H9 (cell line): ENCODE measurements at places on chromosomes 7 and 10.

- no peak for DNase-seq
Measured at GRCh38 chr10:70320751-70321150, 36.9 kb upstream of the NPFFR1 start.

DNA sequence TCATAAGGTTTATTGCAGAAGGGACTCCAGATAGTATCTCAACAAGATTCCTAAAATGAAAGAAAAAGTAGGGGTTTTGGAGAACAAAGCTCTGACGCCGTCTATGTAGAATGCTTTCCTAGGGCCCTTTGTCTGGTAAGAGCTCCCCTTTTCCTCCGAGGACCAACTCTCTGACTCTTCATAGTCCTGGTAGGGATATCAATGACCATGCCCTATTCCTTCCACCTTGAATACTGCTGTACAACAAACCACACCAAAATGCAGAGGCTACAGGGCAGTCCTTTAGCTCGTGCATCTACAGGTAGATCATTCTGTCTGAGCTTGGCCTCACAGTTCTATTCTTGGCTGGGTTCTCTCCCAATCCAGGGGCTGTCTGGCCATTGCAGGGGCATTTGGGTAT lies 190.3 kb downstream of the WDR11 start:
- DNase-seq = no peak

DNA sequence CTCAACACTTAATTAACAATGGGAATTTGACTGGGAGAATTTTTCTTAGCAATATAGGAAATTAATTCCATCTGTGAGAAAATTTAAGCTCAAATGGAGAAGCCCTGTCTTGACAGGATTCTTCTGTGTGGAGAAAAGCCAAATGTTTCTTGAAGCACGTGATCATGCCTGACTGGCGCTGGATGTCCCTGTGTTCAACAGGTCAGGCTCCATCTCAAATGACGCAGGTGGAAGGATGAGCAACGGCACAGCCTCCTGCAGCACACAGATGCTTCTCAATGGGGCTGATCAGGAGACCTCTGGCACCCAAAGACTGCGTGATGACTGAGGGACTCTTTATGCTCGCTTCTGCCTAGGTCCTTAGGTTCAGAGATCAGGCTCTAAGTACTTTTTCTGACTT lies 143.8 kb downstream of the RSU1 start:
- DNase-seq = no peak

GRCh38 chr7:51376420-51377092 lies 59.9 kb upstream of the COBL start:
- DNase-seq = no peak

DNA sequence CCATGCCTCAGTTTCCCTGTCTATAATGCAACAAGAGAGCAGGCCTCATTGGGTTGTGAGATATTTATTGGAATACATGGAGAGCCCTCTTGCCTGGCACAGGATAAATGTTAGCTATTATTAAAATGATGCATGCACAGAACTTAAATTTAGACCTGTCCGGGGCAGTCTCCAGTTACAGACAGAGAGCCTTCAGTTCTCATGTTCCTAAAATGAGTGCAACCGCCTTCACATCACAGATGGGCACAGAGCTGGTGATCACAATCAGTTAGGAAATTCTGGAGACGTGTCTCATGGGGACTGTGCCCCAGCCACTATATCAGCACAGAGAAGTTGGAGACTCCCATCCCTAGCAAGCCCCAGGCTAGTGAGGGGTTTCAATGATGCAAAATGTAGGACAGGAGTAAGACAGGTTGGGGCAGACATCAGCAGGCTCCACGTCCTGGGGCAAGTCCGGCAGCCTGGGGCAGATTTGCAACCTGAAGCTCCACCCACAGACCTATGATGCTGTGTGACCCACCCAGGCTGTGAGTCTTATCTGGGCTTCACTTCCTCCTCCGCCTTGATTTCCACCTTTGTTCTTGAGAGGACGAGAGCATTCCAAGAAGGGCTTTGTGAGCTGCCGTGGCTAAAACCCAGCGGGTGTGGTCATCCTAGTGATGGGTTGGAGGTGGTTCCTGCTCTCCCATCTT lies 49.4 kb downstream of the CXCL12 start:
- DNase-seq = no peak

DNA sequence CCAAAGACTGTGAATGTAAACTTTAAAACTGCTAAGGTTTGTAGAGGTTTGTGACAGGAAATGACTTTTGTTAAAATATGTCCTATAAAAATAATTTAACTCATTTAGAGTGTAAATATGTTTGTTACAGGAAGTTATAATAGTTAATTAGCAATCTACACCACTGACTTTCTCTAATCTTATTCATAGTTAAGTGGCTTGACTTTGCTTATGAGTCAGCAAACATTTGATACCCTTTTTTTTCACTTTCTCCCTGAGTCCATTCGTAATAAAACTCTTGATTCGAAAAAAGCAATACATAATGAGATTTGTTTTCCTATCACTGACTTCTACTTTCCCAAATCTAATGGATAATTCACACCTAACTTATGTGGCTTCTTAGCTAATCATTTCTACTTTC lies 317.7 kb upstream of the SEMA3C start:
- DNase-seq = no peak

- DNase-seq = no peak
Measured at GRCh38 chr10:84348860-84349259, 20.5 kb downstream of the CCSER2 start.

GRCh38 chr7:158649279-158649678 lies 55.3 kb downstream of the NCAPG2 start:
- no peak for DNase-seq

- DNase-seq = no peak
Measured at GRCh38 chr7:126698446-126698845, 554.3 kb downstream of the GRM8 start.

DNA sequence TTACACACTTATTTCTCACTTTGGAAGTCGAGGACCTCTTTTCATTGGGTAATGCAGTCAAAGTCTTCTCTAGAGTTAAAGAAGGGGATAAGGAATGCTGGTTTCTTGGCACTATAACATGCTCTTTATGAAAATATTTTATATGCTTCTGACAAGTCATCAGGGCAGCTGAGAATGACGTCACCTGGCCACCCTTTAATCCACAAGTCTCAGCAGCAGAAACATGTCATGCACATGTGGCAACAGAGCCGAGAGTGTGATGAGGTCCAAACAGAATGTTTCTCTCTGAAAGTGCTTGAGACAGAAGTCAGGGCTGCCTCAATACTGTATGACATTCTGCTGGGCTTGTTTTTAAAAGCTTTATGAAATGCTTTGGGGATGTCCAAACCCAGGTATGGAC lies 63.5 kb upstream of the C10orf90 start:
- DNase-seq = no peak

- no peak for DNase-seq
Measured at GRCh38 chr7:134431815-134432214, 27.1 kb downstream of the AKR1B1 start.

DNA sequence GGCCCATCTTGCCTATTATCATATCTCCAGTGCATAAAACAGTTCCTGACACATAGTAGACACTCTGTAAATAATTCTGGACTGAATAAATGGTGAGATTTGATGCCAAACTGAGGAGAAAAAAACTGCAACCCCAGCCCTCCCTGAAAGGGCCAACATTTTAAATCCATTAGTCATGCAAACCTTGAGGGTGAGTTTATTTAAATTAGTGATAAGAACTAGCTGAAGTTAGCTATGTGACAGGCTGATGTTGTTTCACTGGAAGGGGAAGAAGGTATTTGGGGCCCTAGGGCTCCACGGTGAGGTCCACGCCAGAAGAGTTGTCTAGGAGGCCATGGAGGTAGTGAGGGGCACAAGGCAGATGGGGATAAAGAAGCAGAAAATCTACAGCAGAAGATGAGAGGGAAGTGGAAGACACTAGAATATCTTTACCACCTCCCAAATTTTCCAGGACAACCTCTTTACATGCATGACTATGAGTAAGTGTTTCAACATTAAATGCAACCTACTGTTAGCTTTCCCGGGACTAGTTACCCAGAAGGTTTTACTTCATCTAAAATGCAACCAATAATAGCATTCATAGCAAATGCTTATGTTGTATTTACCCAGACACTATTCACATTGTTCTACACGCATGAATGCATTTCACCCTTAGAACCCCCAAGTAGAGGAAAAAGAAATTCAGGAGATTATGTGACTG lies 183.2 kb upstream of the LYZL1 start:
- DNase-seq = no peak

DNA sequence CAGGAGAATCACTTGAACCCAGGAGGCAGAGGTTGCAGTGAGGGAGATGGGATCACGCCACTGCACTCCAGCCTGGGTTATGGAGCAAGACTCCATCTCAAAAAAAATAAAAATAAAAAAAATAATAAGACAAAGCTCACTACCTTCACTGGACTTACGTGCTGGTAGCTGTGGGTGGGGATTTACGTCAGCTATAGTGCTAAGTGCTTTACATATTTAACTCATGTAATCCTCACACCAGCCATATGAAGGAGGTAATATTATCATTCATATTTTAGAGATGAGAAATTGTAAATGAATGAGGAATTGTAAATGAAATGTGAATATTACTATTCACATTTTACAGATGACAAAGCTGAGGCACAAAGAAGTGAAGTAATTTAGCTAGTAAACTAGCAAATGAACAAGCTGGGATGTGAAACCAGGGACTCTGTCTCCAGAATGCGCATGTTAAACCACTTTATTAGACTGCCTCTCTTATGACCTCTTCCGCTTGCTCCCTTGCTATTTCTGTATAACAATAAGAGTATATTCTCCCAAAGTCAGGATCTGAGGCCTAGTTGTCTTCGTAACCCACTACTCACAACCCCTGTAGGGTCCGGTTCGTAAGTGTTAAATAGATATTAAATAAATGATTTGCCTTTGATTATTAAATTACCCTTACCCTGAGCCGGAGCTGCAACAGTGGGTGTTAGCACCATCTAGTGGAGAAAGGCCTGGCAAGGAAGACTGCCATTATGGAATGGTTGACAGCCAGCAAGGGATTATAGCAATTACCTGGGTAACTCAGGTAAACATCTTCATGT lies 70.2 kb downstream of the HTR7 start:
- DNase-seq = peak; percentile 46

GRCh38 chr7:142454862-142455261 lies 197.0 kb upstream of the PRSS58 start:
- DNase-seq = no peak

DNA sequence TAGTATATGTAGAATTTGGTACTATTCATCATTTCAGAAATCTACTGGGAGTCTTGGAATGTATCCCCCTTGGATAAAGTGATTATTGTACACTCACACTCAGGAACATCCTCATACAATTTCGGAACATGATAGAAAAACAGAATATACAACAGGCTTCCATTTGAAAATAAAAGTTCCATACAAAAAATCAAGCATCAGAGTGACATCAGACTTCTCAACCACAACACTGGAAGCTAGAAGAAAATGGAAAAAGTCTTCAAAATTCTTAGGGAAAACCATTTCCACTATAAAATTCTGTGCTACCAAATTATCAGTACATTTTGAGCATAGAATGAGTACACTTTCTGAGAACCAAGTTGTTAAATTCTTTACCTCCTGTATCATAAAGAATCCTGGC lies 8.8 kb downstream of the LYZL1 start:
- DNase-seq = no peak

DNA sequence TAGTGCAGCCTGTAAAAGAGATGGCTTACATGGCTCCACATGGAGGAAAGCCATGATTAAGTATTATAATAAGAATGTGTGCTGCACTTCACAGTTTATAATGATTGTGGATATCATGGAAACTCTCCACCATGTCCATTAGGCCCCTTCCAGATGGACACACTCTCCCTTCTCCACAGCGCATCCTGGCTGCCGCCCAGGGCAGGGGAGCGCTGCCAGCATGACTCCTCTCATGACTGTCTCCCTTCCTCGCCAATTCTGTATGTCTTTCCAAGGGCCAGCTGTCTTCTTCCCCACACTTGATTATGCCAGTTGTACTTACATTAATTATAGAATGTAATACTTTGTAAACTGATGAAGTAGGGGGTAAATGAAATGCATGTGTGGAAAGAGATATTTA lies 259.3 kb upstream of the TMEM72 start:
- DNase-seq = no peak

- no peak for DNase-seq
Measured at GRCh38 chr7:10804770-10805169, 168.9 kb upstream of the PHF14 start.

- DNase-seq = no peak
Measured at GRCh38 chr10:80700760-80701444, 163.2 kb downstream of the SH2D4B start.

GRCh38 chr7:95861041-95861440 lies 88.7 kb downstream of the DYNC1I1 start:
- no peak for DNase-seq
